Globus pallidus (tissue), 1 donor: ENCODE measurements at places on chromosomes 7 and 10.

- no peak for DNase-seq
Measured at GRCh38 chr7:40200791-40201190, 66.0 kb downstream of the SUGCT start.

DNA sequence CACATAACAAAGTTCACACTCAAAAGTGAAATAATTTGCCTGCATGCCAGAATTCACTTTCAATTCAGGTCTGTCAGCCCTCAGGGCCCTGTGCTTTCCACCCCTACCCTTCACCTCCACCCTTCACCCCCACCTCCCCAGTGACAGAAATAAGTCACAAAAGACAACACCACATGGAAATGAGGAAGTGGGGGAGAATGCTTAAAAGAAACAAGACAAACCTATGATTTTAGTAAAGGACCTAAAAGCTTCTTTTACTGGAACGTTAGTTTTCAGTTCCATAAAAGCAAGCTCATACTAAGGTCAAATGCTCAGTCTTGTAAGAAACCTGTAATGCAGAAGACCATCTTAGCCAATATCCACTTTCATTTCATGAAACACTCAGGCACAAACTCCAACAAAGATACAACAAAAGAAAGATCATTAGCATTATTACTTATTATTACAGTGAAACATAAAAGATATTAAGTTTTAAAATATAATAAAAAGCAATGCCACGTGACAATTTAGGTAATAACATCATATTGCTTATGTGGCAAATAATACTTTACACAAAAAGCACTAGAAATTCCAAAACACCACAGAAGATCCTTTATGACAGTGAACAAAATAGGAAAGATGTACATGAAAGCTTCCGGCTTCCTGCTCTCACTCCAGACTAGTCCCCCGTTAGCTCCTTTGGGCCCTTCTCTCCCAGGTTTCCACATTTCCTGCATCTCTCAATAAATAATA, 112.1 kb downstream of the LMBR1 start:
- DNase-seq: no peak

DNA sequence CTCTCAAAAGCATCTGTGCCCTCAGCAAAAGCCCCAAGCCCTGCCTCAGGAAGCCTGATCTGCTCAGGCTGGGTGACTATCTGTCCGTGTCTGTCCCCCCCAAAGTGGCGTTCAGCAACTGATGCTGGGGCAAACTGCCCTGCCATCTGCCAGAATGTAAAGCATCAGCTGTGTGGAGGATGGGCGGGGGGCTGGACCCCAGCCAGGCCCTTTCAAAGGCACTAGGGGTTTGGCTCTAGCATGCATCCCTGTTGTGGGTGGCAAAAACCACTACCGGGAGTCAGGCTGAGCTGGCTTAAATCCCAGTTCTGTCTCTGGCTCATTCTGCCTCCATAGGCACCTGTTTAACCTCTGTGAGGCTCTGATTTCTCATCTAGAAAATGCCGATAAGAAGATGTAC, 35.5 kb downstream of the GPRIN2 start:
- DNase-seq: no peak

DNA sequence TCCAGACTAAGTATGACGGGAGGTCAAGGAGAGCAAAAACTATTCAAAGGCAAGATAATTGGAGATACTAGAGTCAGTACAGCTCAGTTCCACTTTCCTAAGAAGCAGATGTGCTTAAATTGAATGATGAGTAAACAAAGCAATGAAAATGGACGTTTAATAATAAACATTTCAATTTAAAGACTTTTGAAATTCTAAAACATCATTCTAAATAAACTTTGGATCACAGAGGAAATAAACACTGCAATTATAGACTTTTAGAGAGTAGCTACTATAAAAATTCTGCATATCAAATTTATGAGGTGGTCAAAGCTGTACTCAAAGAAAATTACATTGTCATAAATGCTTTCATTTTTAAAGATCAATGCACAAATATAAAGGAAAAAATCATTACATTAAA, 418.3 kb downstream of the GPAM start:
- DNase-seq: no peak

- DNase-seq: no peak
Measured at GRCh38 chr7:17989546-17989945, 38.1 kb downstream of the PRPS1L1 start.

DNA sequence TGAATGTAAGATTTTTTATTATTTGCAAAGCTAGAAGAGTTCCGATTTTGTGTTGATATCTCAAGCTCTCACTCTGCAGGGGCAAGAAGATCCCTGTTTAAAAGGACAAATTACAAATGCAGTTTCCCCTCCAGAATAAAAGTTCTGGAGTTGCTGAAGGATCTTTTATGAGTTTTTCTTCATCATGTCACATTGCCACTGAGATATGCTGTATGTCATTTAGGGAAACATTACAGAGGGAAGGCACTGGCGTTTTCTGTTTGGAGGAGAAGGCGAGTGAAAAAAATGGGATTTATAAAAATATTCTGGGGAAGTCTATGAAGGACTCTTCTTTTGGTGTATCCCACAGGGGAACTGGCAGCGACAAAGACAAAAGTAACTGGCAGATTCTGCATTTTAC, 57.4 kb downstream of the POU6F2 start:
- no peak for DNase-seq

GRCh38 chr10:3631291-3631690, 153.7 kb downstream of the KLF6 start:
- no peak for DNase-seq

GRCh38 chr7:45688382-45688781, 114.2 kb downstream of the ADCY1 start:
- no peak for DNase-seq

DNA sequence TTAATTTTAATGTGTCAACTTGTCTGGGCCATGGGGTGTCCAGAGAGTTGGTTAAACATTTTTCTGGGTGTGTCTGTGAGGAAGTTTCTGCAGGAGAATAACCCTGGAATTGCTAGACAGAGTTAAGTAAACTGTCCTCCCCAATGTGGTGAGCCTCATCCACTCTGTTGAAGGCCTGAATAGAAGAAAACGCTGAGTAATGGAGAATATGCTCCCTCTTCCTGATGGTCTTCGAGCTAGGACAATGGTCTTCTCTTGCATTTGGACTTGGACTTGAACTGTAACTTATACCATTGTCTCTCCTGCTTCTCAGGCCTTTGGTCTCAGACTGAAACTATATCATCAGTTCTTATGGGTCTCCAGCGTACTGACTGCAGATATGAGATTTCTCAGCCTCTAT, 296.0 kb upstream of the IMMP2L start:
- DNase-seq: no peak

DNA sequence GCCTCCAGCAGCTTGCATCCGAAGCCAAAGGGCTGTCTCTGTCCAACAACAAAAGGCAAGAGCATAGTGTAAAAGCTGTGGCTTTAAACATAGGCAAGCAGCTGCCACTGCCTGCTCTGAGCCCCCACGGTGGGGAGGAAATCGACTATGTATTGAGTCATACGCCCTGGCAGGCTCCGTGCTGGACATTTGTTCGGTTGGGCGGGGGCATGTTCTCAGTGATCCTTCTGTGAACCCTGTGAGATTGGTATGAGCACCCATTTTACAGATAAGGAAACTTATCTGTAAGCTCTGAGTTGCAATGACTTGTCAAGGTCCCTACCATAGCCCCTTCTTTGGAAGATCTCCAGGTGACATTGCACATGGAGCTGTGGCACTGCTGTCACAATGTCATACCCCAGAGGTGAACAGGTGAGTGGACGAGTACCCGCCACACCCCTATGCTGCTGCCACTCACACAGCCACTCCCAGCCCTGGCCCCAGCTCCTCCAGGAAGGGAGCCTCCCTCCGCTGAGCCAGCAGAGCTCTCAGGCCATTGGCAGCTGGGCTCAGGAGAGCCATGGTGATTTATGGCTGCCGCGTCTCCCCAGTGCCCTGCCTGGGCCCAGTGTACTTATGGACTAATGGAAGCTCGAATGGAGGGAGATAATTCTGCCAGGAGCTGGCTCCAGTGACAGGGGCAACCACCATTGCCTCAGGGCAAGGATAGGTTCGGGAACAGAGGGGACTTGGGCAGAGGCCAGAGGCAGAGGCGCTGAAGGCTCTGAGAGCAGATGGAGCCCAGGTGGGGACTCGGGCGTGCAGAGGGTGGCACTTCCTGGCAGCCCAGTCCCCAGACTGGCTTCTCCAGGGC, 43.7 kb downstream of the UNC5B start:
- no peak for DNase-seq

GRCh38 chr10:113517901-113518260, 35.0 kb upstream of the HABP2 start:
- no peak for DNase-seq

DNA sequence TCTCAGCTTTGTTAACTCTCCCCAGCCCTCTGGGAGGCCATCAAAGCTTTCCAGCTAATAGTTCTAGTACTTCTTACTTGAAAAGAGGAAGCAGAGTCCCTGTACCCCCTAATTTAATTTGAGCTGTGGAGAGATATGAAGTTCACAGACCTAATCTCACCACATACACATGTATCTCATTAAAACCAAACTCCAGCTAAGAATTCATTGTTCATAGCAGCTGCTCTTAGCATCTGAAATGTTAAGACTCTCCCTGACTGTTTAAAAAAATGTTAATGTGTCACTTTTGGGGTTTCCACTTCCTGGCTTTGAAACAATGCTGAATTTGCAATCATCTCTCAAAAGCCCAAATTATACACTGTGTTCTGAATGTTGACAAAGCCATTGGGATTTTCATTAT, 16.2 kb upstream of the MRC1 start:
- DNase-seq: no peak

DNA sequence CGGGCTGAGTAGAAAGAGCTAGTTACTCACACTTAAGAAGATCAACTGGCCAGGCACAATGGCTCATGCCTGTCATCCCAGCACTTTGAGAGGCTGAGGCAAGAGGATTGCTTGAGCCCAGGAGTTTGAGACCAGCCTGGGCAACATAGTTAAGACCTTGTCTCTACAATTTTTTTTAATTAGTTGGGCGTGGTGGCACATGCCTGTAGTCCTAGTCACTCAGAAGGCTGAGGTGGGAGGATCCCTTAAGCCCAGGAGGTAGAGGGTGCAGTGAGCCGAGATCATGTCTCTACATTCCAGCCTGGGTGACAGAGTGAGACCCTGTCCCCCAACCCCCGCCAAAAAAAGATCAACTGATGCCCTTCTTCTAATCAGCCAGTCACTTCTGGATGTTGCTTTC, 74.6 kb upstream of the ATP6V0A4 start:
- DNase-seq: no peak

GRCh38 chr7:74256491-74257408, 2.6 kb upstream of the RFC2 start:
- DNase-seq: no peak

DNA sequence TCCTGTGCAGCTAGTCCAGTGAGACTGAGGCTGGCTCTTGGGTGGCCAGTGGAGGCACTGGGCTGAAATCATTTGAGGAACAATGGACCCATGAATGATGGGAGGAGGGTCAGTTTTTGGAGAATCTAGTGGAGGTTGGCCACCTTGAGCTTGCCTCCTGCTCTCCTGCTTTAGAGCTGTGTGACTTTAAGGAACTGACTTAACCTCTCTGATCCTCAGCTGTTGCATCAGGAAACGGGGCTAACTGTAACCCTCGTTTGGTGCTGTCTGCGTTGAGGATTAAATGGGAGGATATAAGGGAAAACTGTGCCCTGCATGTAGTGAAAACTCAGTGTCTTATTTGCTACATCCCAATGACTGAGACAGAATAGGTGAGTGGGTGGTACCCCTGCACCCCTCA, 115.4 kb upstream of the PPIF start:
- DNase-seq: no peak

GRCh38 chr7:142796501-142797390, 26.0 kb downstream of the PRSS2 start:
- DNase-seq: no peak

GRCh38 chr7:137626469-137627067, 220.2 kb downstream of the DGKI start:
- peak; percentile 64 for DNase-seq

DNA sequence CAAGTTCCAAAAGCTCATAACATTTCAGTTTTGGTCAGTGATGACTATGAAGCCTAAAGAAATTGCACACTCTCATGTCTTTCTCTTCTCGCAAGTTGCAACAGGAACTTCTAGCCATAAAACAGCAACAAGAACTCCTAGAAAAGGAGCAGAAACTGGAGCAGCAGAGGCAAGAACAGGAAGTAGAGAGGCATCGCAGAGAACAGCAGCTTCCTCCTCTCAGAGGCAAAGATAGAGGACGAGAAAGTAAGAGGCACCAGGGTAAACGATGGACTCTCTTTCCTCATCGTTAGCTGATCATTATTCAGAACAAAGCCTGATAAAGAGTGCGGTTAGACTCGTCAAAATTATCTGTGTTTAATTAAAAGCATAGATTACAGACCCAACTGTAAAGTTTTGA, 94.7 kb downstream of the HDAC9 start:
- DNase-seq: no peak

DNA sequence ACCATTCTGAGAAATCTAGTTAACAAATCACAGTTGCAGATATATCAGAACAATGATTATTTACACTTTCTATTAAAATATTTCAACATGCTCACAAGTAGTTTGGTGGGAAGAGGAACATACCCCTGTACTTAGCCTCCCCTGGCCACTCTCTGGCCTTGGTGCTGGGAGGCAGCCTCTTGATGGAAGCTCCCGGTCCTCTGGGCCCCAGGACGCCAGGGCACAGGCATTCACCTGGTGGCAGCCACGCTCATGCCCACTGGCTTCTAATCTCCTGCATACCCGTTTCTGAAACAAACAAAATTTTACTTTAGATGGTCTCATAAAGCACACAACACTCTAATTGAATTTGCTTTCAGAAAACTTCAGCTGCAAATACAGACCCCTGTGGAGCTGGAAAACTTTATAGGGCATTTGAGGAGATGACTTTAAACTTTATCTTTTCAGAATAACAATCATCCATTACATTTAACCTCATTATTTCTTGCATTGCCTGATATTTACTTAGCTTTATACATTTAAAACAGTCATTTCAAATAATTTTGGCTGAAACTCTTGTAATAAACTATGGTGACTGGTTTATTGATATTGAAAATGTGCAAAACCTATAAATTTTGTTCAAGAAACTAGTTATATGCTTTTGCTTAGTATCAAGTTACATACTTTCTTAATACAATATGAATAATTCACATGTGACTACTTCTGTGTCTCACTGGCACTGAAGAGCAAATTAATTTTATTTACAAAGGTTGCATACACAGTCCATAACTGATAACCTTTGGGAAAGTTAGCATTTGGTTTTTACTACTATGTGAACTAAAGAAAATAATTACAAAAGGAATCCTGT, 30.8 kb downstream of the C10orf143 start:
- no peak for DNase-seq

GRCh38 chr7:75650681-75651080, 88.1 kb downstream of the HIP1 start:
- no peak for DNase-seq

- no peak for DNase-seq
Measured at GRCh38 chr7:82562716-82563404, 119.3 kb upstream of the CACNA2D1 start.

- DNase-seq: peak; percentile 87
Measured at GRCh38 chr7:157158400-157158799, 19.7 kb downstream of the UBE3C start.

- no peak for DNase-seq
Measured at GRCh38 chr10:10630281-10630680, 387.4 kb upstream of the CELF2 start.

GRCh38 chr10:101762736-101763135, 13.2 kb downstream of the FGF8 start:
- DNase-seq: no peak
